Activated CD4-positive, alpha-beta T cell treated with anti-CD3 and anti-CD28 coated beads for 24 hours (primary cell): ENCODE measurements at places on chromosomes 7 and 10.

DNA sequence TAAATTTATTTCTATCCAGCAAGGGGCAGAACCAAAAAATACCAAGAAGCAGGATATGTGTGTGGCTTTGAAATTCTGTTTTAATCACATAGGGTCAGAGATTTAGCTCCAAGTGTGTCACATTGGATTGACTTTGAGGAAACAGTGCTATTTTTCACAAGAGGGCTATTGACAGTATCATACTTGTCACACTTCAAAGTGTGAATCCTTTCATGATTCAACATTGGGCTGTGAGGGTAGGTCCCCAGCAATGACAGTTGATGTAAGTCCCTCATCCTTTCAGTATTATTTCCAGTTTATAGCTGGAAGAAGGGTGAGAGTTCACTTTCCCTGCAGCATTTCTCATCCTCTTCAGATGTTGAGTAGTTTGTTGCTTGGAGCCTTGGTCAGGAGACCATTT, 7.4 kb downstream of the CCNY start:
- DNase-seq: no peak

GRCh38 chr7:152451356-152451755, 15.6 kb upstream of the KMT2C start:
- no peak for DNase-seq

DNA sequence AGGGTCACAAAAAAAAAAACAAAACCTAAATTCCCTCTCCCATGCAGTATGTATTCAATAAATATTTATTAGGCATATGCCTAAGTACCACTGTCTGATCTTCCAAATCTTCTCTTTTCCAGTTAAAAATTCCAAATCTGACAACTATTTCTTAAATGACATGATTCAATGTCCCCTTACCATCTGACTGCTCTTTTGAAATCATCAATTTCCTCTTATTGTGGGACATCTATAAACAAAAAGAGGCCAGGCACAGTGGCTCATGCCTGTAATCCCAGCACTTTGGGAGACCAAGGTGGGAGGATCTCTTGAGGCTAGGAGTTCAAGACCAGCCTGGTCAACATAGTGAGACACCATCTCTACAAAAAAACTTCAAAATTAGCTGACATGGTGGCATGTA, 103.5 kb downstream of the TBXAS1 start:
- no peak for DNase-seq

GRCh38 chr10:73252445-73253224, at the start of gene MRPS16:
TSS of gene MRPS16 (minus strand) at chr10:73252644. CDS start at chr10:73252482, 162 bp downstream.
- DNase-seq: peak; percentile 88

DNA sequence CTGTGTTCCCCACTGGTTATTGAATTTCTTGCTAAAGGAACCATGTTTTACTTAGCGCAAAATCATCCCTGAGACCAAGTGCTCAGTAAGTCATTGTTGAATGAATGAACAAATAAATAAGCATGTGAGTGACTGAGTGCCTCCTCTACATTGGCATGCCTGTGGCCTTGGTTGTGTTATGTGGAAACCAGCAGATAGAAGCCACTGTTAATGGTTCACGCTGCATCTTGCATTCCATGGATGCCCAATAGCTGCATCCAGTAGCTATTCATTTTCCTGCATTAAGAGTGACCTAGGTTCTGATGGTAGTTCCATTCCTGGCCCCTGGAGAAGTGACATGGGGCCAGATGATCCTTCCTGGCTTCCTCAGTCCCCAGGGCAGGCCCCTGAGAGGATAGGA, 113.3 kb upstream of the BMPER start:
- DNase-seq: no peak

DNA sequence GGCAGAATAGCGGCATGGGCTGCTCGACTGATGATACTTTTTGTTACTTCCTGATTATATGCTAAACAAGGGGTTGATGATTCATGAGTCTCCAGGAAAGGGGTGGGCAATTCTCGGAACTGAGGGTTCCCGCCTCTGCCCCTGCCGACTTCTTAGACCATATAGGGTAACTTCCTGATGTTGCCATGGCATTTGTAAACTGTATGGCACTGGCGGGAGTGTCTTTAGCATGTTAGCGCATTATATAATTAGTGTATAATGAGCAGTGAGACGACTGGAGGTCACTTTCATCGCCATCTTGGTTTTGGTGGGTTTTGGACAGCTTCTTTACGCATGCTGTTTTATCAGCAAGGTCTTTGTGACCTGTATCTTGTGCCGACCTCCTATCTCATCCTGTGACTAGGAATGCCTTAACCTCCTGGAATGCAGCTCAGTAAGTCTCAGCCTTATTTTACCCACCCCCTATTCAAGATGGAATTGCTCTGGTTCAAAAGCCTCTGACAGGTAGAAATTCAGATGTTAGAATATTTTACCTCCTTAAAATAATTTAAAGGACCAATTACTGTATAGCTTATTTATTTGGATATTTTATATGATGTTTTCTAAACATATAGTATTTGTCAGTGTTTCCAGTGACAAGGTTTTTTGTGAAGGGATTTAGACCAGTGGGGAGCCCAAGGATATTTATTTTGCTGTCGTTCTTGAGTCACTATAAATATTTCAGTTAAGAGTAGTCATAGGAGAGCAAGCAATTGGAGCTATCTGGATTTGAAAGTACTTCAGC, 90.1 kb upstream of the PIK3CG start:
- no peak for DNase-seq

- no peak for DNase-seq
Measured at GRCh38 chr7:139725077-139725476, 52.7 kb downstream of the HIPK2 start.

DNA sequence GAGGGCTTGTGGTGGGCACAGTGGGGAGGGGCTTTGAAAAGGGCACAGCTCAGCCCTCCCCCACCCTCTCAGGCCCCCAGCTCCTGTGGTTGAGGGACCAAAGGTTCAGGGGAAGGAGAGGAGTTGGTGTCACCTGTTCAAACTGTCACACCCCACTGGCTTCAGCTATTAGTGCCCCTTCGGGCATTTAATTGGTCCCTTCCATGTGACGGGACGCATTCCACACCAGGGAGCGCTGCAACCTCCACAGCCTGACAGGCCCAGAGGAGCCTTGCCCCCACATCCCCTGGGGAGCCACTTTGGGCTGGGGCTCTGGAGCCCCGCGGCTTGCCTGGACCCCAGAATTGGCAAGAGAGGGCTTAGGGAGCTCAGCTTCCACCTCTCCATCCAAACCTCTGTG, 75.7 kb downstream of the C10orf105 start:
- no peak for DNase-seq

DNA sequence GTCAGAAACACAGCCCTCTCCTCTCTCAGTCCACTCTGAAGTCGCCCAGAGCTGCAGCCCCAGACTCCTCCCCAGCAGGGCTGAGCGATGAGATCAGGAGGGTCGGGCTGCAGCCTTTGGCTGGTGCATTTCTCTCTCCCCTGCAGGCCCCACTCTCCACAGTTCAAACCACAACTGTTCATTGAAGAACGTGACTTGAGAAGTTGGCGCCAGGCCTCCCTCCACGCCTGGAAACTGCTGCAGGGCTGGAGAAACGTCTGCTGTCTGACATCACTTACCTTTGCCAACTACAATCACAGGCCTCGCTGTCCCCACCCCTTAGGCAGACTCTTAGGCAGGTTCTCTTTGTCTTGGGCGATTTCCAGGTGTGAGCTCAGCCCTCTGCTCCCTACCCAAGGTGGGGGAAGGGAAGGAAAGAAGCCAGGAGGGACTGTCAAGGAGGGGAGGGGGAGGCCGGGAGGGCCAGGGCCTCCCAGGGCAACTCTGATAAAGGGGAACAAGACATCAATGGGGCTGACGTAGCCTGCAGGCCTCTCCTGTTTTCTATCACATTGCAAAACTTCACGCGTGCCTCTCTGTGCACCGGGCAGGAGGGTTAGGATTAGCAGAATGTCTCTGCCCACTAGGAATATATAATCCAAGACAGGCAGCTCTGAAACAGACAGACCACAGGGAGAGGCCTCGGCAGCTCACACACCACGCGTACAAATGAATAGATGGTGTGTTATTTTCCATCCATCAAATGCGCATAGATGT, 32.7 kb downstream of the CALML5 start:
- DNase-seq: no peak

GRCh38 chr7:92648067-92648466, 57.9 kb upstream of the FAM133B start:
- DNase-seq: no peak

DNA sequence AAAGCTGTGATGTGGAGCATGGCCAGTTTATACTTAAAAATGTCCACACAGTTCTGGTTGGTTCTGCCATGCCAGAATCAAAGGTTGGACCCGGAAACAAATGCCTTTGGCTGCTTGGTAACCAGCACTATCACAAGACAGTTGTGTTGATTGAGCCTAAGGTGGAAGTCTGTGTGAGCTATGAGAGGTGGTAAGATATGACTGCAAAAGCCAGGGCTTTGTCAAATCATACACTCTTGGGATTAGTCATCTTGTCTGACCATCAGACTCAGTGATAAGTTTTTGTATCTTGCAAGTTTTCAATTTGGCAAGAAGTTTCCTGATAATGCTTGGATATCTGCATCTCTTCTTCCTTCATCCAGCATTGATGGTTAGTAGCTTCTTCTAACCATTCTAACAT, 35.5 kb downstream of the GPR141 start:
- DNase-seq: no peak

DNA sequence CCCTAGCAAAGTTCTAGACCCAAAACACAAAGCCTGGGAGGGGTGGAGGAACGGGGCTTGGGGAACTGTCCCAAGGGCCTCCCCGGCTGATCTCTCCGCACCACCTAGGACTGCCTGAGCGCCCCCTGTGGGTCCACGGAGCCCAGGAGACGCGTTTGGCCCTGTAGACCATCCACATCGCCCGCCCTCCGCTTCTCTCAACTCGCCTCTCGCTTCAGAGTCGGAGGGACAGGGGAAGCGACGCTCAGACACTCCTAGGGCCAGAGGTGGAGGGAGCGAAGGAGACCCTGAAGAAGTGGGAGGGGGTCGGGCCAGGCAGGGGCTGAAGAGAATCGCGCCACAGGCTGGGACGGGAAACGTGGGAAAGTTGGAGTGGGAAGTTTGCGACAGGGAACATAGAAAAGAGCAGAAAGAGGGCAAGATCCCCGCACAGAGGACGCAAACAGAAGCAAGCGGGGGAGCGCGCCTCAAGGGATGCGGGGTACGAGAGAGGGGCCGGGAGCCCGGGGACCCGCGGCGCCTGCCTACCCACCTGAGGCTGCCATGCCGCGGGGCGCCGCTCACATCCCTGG, 378 bp downstream of the PIK3AP1 start:
- DNase-seq: peak; percentile 50

- DNase-seq: no peak
Measured at GRCh38 chr7:112133328-112133727, 72.9 kb downstream of the DOCK4 start.

- no peak for DNase-seq
Measured at GRCh38 chr10:131574707-131575430, 263.3 kb upstream of the TCERG1L start.

DNA sequence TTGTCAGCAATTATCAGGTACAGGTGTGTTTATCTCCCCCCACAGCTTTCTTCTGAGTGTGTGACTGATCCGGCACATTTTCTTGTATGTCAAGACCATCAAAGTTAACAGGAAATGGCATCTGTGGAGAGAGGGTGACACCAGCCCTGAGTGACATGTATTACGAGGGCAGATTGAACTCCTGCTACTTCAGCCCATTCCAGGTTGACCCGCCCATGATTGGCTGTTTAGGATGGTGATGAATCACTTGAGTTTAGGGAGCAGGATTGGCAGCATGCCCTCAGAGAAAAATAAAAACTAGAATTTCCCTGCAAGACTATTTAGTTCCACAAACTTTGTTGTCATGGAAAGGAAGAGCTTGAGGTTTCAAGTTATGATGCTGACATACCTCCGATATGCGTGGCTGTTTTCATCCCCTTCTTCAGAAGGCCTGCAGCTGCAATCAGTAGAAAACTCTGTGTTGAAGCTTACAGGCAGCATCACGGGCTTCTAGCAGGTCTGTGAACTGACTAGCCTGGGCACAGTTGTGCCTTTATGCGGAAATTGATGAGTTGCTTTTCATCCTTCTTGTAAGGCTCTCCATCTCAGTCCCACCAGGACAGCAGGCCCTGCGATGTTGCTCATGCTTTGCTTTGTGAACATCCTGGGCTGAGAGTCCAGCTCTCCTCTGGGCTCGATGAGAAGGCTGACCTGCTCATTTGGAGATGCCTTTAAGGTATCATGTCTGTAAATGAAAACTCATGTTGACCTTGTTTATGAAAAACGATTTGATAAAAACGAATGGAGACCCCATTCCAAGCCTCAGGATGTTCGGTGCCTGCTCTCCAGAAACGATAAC, 8.0 kb upstream of the CELF2 start:
- no peak for DNase-seq

DNA sequence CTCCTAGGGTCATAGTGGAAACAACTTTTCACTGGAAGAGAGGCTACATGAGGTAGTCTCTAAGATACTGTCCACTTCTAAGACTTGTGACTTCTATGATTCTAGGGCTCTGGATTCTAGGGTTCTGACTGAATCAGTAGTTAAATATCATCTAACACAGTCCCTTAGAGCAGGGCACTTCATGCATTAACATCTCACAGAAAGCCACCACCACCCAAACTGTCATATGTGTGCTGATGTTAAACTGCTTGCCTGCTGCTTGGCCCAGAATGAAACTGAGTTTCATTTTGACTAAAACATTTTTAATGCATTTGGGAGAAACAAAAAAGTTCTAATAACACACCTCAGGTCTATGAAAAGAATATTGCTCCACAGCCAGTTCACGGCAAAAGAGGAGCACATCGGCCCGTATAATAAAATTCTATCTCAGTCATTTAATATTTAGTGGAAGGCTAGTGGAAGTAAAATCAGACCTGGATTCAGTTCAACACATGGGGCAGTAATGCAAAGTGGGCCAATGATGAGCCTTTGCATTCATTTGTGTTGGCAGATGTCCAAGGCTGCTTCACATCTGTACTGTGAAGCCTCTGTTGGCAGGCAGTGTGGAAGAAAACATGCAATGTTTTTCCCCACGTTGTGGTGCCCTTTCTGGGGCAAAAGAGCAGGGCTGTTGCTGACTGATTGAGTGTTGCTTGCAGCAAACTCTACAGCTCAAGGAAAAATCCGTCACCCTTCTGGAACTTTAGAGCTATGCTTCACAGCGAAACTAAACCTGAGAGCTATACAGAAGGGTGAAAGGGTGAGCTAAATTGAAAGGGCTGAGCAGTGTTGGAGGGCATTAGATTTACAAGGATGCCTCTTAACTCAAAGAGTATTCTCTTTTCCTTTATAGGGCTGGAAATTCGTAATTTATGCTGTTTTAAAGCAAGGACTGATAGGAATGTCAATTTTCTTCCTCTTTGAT, 33.5 kb upstream of the AUTS2 start:
- DNase-seq: no peak

DNA sequence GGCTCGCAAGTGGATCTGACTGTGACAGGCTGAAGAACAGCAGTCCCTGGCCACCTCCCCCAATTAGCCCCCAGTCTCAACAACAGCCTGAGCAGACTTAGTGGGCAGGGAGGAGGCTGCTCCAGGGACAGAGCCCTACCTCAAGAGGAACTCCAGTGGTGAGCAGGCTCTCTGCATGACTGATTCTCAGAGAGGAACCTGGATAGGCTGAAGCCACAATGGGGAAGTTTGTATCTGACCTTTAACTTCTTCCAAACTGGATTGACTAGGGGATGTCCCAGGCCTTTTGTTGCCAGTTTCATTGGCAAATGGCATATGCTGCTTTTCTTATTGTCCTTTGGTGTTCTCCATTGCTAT, 93.0 kb downstream of the ARHGAP22 start:
- no peak for DNase-seq

GRCh38 chr7:42832667-42833066, 79.2 kb downstream of the C7orf25 start:
- no peak for DNase-seq

GRCh38 chr10:116669080-116669479, 48.3 kb downstream of the PNLIPRP2 start:
- DNase-seq: no peak
